ENCODE measurements at places on chromosomes 5 and 9. TPM values are rescaled to one million over a fixed set of nuclear protein-coding genes. Genes with fewer than 3 reads are reported as not detected.

DNA sequence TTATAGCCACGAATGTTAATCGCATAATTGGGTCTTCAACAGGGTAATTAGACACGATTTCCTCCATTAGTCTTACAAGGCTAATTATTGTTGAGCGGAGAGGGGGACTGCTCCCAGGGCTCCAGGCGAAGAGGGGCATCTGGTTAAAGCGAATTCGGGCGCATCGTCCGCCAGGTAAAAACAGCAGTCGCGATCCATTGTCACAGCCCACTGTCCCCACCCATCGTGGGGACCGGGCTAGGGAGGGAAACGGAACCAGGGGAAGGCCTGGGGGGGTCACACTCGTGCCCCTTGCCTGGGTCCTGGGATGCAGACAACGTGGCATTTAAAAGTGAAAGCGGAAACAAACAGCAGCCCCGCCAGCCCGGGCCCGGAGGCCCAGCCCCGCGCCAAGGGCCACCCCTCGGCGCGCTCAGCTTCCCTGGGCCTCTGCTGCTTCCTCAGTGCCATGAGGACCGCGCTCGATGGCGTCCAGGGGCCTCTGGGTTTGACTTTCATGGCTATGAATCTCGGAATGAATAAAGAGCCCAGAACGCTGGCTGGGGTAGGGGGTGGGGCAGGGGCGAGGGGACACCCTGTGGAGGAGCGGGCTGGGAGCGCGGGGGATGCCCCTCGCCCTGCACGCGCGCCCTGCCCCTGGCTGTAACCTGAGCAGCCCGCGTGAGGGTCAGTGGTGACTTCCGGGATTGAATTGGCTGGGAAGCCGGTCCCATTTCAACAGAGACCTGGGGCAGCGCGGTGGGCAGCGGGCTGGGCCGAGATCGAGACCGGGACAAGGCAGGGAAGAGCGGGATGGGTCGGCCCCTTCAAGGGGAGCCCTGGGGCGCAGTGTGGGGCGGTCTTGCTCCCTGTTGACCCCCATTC is 99.9 kb downstream of the GTF3C4 start:
- H3K4me1 ChIP-seq: peaks cover 23% of the 10 kb centered on the region
- peak overlapping the region; percentile 87 for H3K4me3 ChIP-seq
- H3K27ac ChIP-seq: peak overlapping the region; percentile 95
- DNase-seq: peak; percentile 81
- H3K27me3 ChIP-seq: peaks cover 2% of the 10 kb centered on the region
- H3K36me3 ChIP-seq: peaks cover 1% of the 10 kb centered on the region

DNA sequence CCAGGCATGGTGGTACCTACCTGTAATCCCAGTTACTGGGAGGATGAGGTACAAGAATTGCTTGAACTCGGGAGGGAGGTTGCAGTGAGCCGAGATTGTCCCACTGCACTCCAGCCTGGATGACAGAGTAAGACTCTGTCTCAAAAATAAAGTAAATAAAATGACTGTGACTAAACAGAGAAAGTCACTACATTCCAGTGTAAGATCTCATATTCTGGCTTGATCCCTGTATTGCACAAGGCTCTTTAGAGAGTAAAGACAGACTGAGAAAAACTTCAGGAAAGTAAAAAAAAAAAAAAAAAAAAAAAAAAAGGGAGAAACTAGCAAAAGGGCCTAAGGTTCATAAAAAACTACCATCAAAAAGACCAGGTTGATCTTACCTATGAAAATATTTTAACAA is 106.6 kb upstream of the PJA2 start:
- no peak overlapping the region for H3K4me3 ChIP-seq
- H3K36me3 ChIP-seq: no peaks in the 10 kb centered on the region
- no peaks in the 10 kb centered on the region for H3K4me1 ChIP-seq
- H3K27me3 ChIP-seq: peaks cover under 1% of the 10 kb centered on the region

GRCh38 chr5:67425514-67425913 is 228.9 kb upstream of the CD180 start:
- DNase-seq: no peak
- no peak overlapping the region for H3K27ac ChIP-seq
- no peak overlapping the region for H3K4me3 ChIP-seq
- peaks cover 7% of the 10 kb centered on the region for H3K36me3 ChIP-seq
- no peaks in the 10 kb centered on the region for H3K27me3 ChIP-seq
- peaks cover 8% of the 10 kb centered on the region for H3K4me1 ChIP-seq

GRCh38 chr5:82865625-82866024 is 211.6 kb downstream of the TMEM167A start:
- DNase-seq: no peak
- H3K36me3 ChIP-seq: no peaks in the 10 kb centered on the region
- no peaks in the 10 kb centered on the region for H3K4me1 ChIP-seq

- no peaks in the 10 kb centered on the region for H3K4me1 ChIP-seq
- H3K4me3 ChIP-seq: no peak overlapping the region
- DNase-seq: no peak
- no peak overlapping the region for H3K27ac ChIP-seq
- no peaks in the 10 kb centered on the region for H3K36me3 ChIP-seq
Measured at GRCh38 chr9:106502930-106503329, 360.0 kb upstream of the ZNF462 start.

The GFI1B gene
- not detected for total RNA-seq

- H3K27ac ChIP-seq: peak overlapping the region; percentile 45
- DNase-seq: peak; percentile 67
- H3K27me3 ChIP-seq: no peaks in the 10 kb centered on the region
- H3K36me3 ChIP-seq: no peaks in the 10 kb centered on the region
- no peak overlapping the region for H3K4me3 ChIP-seq
- peaks cover 11% of the 10 kb centered on the region for H3K4me1 ChIP-seq
Measured at GRCh38 chr9:134344068-134344799, 18.0 kb downstream of the RXRA start.

The SLC12A7 gene
- total RNA-seq: 12.2 TPM

- no peak overlapping the region for H3K4me3 ChIP-seq
- H3K36me3 ChIP-seq: no peaks in the 10 kb centered on the region
- H3K4me1 ChIP-seq: no peaks in the 10 kb centered on the region
- no peak overlapping the region for H3K27ac ChIP-seq
- DNase-seq: no peak
- no peaks in the 10 kb centered on the region for H3K27me3 ChIP-seq
Measured at GRCh38 chr9:13410566-13411031, 131.1 kb upstream of the MPDZ start.

GRCh38 chr9:132978451-132979131 is at the start of gene GFI1B:
Gene GFI1B, plus strand, starts transcription at chr9:132978694. Its CDS starts 7,985 bp downstream, at chr9:132986679.
- H3K4me3 ChIP-seq: no peak within 1 kb of the TSS
- DNase-seq: no peak
- H3K4me1 ChIP-seq: peaks cover 4% of the 10 kb centered on the region
- peaks cover 73% of the 10 kb centered on the region for H3K27me3 ChIP-seq

DNA sequence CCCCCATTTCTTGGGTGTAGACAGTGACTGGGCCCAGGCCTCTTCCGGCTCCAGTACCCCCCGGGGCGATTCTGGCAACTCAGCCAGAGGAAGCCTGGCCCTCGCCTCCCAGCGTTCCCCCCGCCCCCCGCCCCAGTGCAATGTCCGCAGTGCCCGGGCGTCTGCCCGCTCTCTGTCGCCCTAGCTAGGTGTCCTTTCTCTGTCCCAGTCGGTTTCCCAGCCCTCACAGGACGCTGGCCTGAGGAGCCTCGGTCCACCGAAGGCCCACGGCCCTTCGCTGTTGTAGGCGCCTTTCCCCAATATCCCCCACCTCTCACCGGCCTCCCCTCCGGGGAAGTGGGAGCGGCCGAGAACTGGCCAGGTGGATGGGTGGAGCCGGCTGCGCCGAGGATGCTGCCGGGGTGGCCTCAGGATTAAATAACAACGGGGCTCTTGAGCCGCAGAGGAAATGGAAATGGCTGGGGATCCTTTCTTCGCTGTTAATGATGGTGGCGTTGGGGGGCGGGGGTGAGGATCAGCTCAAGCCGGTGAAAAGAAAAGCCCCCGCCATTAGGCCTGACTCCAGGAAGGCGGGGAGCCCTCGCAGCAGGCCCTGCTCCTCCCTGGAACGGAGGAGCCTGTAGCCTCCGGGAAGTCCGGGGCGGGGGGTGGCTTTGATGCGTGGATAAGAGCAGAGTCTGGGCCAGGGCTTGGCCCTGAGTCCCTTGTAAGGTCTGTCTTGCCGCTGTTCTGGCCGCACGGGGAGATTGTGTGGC is 1.1 kb upstream of the SPRY4 start:
- H3K36me3 ChIP-seq: no peaks in the 10 kb centered on the region
- peak overlapping the region; percentile 70 for H3K4me3 ChIP-seq
- no peak overlapping the region for H3K27ac ChIP-seq
- DNase-seq: no peak
- H3K27me3 ChIP-seq: peaks cover 66% of the 10 kb centered on the region

The EFNA5 gene
- total RNA-seq: not detected

DNA sequence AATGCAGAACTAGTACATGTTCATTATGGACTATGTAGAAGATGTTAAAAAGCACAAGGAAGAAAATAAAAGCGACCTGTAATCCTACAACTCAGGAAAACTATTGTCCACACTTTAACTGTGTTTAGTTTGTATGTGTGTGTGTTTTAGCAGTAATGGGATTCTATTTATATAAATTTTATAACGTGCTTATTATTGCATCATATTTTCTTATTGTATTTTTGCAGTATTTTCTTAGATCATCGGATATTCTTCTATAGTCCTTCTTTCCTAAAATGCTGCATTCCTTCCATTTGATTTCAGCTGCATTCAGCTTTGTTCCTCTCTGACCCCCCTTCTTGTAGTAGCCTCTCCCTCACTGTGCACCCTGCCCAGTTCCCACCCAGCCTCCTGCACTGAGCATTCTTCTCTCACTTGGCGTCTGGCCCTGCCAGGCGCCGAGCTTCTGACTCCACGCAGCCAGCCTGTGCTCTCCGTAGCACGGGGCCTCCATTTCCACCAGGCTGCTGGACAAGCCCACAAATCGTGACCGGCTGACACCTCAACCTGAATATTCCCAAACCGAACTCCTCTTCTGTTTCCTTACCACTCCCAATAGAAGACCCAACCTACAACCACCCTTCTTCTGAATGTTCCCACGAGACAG is 39.9 kb downstream of the MVB12B start:
- no peak for DNase-seq
- peaks cover 7% of the 10 kb centered on the region for H3K4me1 ChIP-seq
- H3K36me3 ChIP-seq: peaks cover 41% of the 10 kb centered on the region
- peak overlapping the region; percentile 31 for H3K27ac ChIP-seq
- no peak overlapping the region for H3K4me3 ChIP-seq
- no peaks in the 10 kb centered on the region for H3K27me3 ChIP-seq

The FAXDC2 gene
- not detected for total RNA-seq

DNA sequence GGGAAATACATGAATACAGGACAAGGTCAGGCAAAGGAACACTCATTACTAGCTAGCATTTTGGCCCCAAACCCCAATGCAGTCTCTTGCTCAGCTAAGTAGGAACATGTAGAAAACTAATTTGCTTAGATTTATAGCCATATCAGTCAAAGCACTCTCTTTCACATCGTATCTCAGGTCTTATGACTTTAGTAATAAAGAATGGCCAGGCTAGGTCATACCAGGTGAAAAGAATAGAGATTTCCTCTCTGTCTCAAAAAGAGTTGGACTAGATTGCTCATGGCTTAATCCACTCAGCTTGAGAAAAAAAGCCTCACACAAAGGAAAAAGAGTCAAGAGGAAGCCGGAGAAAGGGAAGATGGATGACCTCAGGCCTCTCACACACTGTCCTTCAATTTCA is 772.7 kb upstream of the SEMA6A start:
- DNase-seq: no peak
- no peaks in the 10 kb centered on the region for H3K27me3 ChIP-seq
- H3K4me3 ChIP-seq: no peak overlapping the region
- H3K4me1 ChIP-seq: no peaks in the 10 kb centered on the region
- no peak overlapping the region for H3K27ac ChIP-seq

GRCh38 chr5:42614509-42614908 is 142.1 kb upstream of the CCDC152 start:
- no peak overlapping the region for H3K4me3 ChIP-seq
- H3K4me1 ChIP-seq: no peaks in the 10 kb centered on the region
- no peak overlapping the region for H3K27ac ChIP-seq
- no peak for DNase-seq
- H3K27me3 ChIP-seq: peaks cover 35% of the 10 kb centered on the region
- no peaks in the 10 kb centered on the region for H3K36me3 ChIP-seq

The NUTM2F gene
- total RNA-seq: not detected

- no peaks in the 10 kb centered on the region for H3K36me3 ChIP-seq
- DNase-seq: no peak
- H3K27me3 ChIP-seq: no peaks in the 10 kb centered on the region
- H3K4me3 ChIP-seq: no peak overlapping the region
Measured at GRCh38 chr9:81473708-81474107, 215.6 kb downstream of the TLE1 start.

The DDX31 gene
- total RNA-seq: 14.6 TPM

Measured in activated CD8-positive, alpha-beta memory T cell treated with anti-CD3 and anti-CD28 coated beads, Interleukin-2, amount 10 ng/mL, durations not matched to agents 7 days and 5 days (primary cell).